Stimulated activated CD4-positive, alpha-beta T cell treated with anti-CD3 and anti-CD28 coated beads, Interleukin-12 subunit alpha, Interleukin-12 subunit beta, amount 100 ng/mL, for 48 hours (primary cell): ENCODE measurements at places on chromosomes 3 and 15.

DNA sequence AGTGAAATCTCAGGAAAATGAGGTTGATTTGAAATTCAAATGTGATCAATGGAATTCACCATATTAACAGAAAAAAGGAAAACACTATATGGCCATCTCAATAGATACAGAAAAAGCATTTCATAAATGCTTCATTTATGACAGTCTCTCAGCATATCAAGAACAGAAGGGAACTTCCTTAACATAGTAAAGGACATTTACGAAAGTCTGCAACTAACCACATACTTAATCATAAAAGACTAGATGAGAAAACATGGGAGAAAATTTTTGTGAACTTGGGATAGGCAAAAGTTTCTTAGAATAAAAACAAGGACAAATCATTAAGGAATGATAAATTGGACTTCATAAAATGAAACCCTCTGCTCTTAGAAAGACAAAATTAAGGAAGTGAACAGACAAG, 24.7 kb upstream of the TIPARP start:
- no peak for DNase-seq

GRCh38 chr3:71910108-71910507, 125.2 kb upstream of the PROK2 start:
- DNase-seq = no peak

- no peak for DNase-seq
These were observed 96.0 kb upstream of the LIMD1 start for GRCh38 chr3:45498532-45498931.

DNA sequence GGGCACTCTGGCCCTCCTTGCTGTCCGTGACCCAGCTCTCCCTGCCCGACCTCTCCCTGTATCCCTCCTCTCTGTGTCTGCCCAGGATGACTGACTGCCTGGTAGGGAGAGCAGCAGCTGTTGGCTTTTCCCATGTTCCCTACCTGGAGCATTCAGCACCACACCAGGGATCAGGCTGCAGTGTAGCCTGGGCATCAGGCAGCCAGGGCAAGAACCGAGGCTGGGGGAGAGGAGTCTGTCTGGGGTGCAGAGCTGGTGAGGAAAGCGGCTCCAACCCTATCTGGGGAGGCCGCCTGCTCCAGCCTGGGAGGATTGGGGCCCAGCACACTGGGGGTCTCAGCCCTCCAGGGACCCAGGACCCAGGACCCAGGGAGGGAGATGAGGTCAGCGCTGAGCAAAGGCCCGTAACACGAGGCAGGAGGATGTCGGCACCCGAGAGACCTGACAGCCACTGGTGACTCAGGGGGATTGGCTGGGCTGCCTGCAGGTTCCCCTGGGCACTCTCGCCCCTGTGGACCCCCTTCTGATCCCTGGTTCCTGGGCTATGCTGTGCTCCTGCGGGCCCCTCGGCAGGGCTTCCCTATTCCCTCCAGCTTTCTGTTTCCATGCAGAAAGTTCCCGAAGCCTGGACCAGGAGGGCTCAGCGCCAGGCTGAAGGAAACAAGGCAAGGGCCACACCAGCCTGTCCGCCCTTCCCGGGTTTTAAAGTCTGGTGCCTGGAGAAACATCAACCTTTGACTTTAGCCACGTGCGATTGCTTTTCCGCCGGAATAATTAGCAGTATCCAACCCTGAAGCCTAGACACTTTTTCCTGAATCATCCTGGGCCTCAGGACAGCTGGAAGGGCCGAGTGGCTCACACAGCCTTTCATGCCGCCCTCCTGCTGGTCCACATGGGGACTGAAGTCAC, 128.2 kb upstream of the MEF2A start:
- DNase-seq = no peak

- DNase-seq = no peak
These were observed 27.4 kb downstream of the SCG5 start for GRCh38 chr15:32668942-32669341.

DNA sequence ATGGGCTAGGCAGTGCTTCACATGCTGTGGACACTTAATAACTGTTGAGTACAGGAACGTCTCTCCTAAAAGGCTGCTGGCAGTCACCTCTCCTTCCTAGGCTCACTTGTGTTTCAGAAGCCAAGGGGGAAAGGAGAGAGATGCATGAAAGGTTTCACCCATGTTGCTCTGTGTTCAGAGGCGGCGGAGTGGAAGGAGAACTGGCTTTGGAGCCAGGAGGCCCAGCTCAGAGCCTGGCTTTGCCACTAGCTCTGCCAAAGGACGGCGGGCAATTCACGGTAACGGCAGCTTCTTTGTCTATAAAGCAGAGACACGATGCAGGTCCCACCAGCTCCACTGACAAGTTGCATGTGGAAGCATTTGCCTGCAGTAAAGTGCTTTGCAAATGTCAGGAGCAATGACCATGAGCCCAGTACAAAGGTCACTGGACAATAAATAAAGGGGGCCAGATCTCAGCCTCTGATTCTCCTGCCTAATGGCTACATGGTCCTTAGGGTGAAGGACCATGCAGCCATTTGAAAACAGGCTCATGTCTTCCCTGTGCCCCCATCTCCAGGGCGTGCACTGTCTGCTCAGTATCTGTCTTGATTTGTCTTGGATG, 171.7 kb upstream of the TLE3 start:
- no peak for DNase-seq

GRCh38 chr15:78195735-78196201, 38.6 kb downstream of the ACSBG1 start:
- peak; percentile 25 for DNase-seq

DNA sequence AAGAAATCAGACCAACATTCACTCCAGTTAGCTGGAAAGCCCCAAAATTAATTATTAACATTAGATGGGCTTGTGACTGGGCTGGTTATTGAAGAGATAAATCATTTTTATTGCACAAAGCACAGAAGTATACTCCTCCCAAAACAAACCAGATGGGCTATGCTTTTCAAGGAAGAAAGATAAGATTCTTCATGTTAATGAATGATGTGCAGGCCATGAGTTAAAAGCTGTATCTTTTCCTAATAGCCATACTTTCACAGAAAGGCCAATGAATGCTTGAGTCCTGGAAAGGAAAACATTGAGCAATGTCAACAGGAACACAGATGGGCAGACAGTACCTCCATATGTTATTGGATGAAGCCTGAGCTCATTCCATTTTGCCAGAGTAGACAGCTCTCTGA, 55.4 kb downstream of the OCA2 start:
- no peak for DNase-seq

DNA sequence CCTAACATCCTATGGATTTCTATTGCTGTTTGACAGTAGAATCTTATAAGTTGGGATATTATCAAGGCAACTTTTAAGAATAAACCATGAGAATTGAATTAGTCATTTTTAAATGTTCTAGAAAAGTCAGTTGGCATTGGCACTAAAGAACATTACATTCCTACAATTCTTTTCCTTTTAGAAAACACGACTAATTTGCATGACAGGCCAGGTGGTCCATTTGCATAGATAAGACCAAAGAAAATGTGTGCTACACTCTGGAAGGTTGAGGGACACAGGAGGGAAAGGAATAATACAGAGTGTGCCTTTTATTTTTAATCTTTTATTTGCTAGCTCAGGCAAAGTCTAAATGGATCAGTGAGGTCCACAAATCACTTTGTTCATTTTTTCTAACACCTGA, 962.3 kb downstream of the EPHA3 start:
- DNase-seq = no peak

DNA sequence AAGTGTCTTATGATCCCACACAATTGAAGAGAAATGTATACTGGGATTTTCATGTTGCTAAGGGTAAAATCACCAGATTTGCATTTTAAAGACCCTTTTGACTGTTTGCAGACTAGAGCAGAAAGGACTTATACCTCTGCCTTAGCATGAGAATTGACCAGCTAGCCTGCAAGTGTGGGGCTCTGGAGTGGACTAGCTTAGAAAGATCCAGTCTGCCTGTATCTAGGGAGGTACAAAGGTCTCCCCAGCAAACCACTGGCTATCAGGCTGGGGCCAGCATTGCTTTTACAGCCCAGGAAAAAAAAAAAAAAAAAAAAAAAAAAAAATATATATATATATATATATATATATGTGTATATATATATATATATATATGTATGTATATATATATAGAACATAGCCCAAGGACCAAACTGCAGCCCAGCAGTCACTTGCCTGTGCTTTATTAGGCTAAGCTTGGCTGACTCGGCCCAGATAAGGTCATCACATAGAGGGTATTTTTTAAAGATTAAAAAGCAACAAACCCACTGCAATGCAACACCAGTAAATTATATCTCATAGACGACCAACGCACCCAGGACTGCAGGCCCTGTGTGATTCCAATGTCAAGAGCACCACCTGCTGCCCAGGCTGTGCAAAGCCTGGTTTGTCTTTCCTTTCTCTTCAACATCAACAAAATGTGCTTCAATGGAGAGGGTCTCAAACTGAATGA, 63.7 kb downstream of the DCLK3 start:
- DNase-seq = peak; percentile 22

DNA sequence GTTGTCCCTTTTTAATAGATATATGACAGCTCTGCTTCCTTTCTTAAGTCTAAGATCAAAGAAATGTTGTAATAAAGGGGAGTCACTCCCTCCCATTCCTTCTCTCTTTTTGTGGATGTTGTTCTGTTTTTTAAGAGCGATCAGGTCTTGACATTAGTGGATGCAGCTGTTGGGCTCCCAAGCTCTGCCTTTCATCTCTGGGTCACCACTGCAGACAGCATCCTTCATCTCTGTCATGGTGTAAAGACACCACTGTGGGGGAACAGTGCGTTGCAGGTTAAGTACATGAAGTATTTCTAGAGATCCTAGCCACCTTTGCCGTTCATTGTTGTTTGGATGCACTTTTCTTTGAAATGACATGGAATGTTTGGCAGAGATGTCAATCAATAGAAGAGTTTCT, 17.7 kb downstream of the FNDC3B start:
- no peak for DNase-seq

DNA sequence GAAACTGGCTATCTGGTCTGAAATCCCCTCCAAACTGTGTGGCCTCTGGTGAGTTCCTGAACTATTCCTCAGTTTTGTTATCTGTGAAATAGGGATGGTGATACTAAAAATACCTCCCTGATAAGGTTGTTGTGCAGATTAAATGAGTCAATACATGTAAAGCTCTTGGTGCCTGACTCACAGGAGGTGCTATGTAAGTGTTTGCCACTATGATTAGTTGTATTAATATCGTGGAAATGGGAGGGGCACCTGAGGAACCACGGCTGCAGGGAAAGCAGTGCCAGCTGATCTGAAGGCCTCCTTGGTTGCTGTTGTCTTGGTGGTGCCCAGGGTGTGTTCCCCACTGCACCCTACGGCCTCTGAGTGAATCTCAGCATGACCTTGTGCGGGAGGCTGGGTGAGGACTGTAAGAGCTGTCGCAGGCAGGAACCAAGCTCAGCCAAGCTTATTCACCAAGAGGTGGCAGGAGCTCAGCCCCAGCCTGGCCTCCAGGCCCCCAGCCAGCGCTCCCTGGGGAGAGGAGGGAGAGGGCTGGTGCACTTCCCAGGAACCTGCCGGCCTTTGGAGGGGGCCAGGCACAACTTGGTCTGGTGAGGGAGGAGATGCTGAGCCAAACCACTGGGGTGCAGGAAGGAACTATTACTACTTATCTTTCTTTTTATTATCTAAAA, 44.8 kb upstream of the CCDC174 start:
- DNase-seq = no peak

GRCh38 chr3:130939753-130940152, 45.9 kb downstream of the ATP2C1 start:
- DNase-seq = no peak

DNA sequence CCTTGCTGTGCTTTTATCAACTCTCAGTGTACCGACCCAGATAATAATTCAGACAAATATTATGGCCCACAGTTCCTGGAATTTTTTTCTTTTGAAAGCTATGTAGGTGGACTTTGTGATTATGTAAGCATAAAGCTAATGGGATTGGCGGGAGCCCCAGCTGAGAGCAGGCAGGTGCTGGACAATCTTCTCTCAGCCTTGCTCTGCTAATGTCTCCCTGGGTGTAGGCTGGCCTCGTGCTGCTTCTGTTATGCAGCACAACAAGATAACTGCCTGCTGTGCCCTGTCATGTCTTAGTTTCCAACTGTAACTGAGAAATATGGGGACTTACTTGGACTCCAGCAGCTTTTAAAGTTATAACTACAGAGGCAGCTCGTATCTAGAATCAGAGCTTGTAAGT, 415.0 kb downstream of the PDCD6IP start:
- DNase-seq = no peak

DNA sequence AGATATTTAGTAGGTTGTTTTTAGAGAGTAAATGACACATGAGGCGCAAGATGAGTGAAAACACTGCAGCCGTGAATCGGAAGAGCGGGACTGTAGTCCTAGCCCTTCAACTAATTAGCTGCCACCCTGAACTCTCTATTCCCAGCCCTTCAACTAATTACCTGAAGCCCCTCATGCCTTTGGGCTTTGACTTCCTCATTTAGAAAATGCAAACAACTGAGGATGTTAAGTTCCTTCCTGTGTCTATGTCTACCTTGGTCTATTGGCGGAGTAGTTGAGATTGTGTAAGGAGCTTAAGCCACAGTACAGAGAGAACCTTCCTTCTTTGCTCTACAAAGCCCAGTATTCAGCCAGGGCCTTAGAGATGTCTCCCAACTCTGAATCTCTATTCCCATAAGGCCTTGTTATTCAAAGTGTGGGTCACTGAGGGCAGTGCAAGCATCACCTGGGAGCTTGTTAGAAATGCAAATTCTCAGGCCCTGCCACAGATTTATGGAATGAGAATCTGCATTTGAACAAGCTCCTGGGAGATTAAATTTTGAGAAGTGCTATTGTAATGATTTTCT, 71.8 kb upstream of the SCN5A start:
- no peak for DNase-seq

DNA sequence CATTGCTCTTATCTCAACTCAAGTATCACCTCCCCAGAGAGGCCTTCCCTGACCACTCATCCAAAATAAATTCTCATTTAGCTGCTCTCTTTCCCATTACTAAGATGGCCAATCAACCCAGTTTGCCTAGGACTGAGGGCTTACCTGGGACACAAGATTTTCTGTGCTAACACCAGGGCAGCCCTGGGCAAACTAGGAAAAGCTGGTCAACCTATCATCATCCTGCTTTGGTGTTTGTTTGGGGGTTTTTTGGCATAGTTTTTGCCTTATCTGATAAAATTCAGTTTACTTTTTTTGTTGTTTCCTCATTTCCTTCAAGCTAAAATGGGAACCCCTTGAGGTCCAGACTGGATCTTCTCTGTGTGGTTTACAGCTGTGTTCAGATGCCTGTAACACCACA, 131.4 kb upstream of the NR2F2 start:
- no peak for DNase-seq
